Endothelial cell of coronary artery (primary cell): ENCODE measurements at places on chromosomes 12 and 14. TPM values are rescaled to one million over a fixed set of nuclear protein-coding genes. Genes with fewer than 3 reads are reported as not detected.

The KRT85 gene
- total RNA-seq: not detected in 2 replicates

The PSMB5 gene
- 258 and 313 TPM in 2 replicates for total RNA-seq

The KRT8 gene
- total RNA-seq: 9.2 and 20.7 TPM in 2 replicates

The ACACB gene
- total RNA-seq: 0.66 and 1.3 TPM in 2 replicates

The RPS6KL1 gene
- total RNA-seq: 6.1 and 11.8 TPM in 2 replicates

The PPP4R4 gene
- 0.85 TPM in 1 of 2 replicates, not detected in the other for total RNA-seq

The SPIC gene
- total RNA-seq: not detected in 2 replicates

The BORCS5 gene
- total RNA-seq: 4.9 and 6.0 TPM in 2 replicates

The FAM181A gene
- not detected in 2 replicates for total RNA-seq

The GLI1 gene
- total RNA-seq: 0.45 TPM in 1 of 2 replicates, not detected in the other

The DPY19L2 gene
- 2.4 and 2.5 TPM in 2 replicates for total RNA-seq

The CLEC6A gene
- not detected in 2 replicates for total RNA-seq

The ACOT6 gene
- total RNA-seq: 0.09 TPM in 1 of 2 replicates, not detected in the other

The SCAF11 gene
- total RNA-seq: 42.9 and 54.8 TPM in 2 replicates

The SERPINA4 gene
- total RNA-seq: not detected in 2 replicates

The ZDHHC22 gene
- total RNA-seq: 0.09 TPM in 1 of 2 replicates, not detected in the other

The TOMM20L gene
- not detected in 2 replicates for total RNA-seq

The KIF5A gene
- total RNA-seq: under 0.01 and 0.09 TPM in 2 replicates

The HOTAIR gene
- not detected in 2 replicates for total RNA-seq

The SOX5 gene
- 0.28 and 1.8 TPM in 2 replicates for total RNA-seq

The HOXC12 gene
- total RNA-seq: not detected in 2 replicates

The NINJ2 gene
- total RNA-seq: 0.28 and 0.90 TPM in 2 replicates

The LRRC43 gene
- total RNA-seq: 0.72 and 0.85 TPM in 2 replicates

The GPD1 gene
- total RNA-seq: not detected in 2 replicates

The SIX4 gene
- total RNA-seq: 2.2 and 2.4 TPM in 2 replicates

The TAS2R50 gene
- total RNA-seq: 1.8 and 4.0 TPM in 2 replicates

The NDRG2 gene
- total RNA-seq: 0.09 TPM in 1 of 2 replicates, not detected in the other

The SLC4A8 gene
- 4.9 TPM in 2 replicates for total RNA-seq

The WSB2 gene
- 105 and 144 TPM in 2 replicates for total RNA-seq
